ENCODE measurements at places on chromosomes 5 and 9. TPM values are rescaled to one million over a fixed set of nuclear protein-coding genes. Genes with fewer than 3 reads are reported as not detected.

DNA sequence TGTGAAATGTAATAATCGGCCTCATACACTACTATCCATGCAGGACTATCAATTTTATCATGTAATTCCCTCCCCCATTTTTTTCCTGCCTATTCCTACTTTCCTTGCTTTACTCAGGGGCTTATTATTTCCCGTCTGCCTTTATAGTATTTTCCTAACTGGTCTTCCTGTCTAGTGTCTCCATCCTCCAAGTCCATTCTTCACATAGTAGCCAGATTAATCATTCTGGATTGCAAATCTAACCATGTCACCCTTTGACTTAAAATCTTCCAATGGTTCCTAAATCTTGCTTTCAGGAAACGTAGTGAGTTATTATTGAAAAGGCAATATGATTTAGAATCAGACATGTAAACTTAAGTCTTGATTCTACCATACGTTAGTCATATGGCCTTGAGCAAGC is 307.4 kb upstream of the HAPLN1 start:
- DNase-seq = no peak

- DNase-seq = no peak
These were observed 119.7 kb upstream of the ELL2 start for GRCh38 chr5:96081276-96081858.

DNA sequence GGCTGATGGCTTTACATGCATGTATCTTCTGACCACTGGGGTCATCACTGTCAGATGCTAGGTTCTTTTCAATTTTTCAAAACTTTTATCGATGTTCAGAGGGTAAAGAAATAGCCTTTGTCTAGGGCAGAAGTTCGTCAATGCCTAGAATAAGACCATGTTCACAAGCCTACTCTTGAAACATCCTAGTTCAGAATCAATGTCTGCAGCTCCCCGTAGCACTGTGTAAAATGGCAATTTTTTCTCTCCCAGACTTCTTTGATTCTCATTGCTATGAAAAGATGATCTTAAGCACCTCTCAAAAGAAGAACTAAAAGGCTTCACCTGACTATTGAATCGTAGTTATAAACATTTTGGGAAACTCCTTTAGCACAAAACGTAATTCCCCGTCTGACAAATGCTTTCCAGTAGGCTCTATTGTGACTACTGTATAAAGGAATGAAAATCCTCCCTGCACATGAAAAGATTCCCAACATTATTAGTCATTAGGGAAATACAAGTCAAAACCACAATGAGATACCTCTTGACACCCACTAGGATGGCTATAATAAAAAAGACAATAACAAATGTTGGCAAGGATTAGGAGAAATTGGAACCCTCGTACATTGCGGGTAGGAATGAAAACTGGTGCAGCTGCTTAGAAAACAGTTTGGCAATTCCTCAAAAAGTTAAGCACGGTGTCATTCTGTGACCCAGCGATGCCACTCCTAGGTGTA is 263.5 kb downstream of the ARHGAP26 start:
- DNase-seq = no peak

- DNase-seq = no peak
These were observed 48.4 kb upstream of the FAM240B start for GRCh38 chr9:38768351-38768761.

KLF4 gene
- 5.4 TPM for total RNA-seq

- no peak for DNase-seq
These were observed 411.1 kb upstream of the ITGA1 start for GRCh38 chr5:52376592-52376991.

DNA sequence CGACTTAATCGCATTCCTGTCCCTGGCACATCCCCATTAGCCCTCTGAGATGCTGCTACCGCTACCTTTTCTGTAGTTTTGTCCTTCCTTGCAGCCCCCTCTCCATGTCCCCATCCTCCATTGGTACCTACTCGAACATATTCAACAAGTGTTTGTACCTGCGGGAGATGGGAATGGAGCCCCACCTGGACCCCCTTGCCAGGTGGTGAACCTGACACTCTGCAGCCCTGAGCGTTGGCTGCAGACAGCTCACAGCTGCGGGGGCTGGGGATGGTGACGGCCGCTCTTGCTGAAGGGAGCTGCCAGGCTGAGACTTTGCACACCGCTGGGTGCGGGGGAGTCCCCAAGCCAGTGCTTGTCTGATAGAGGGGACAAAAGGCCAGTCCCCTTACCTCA is 96.3 kb upstream of the DAP start:
- DNase-seq = no peak

- DNase-seq = no peak
These were observed 3.4 kb upstream of the RFESD start for GRCh38 chr5:95643152-95643551.

PLAC8L1 gene
- total RNA-seq = not detected

GRCh38 chr9:132328580-132328979 is 26.2 kb downstream of the SETX start:
- no peak for DNase-seq

DAB2 gene
- total RNA-seq = 32.0 TPM

- DNase-seq = no peak
These were observed 559.0 kb upstream of the RGMB start for GRCh38 chr5:98214240-98215051.

FCN2 gene
- not detected for total RNA-seq

All from cerebellum (tissue), 4 donors.